ENCODE measurements at places on chromosomes 5 and 9. TPM values are rescaled to one million over a fixed set of nuclear protein-coding genes. Genes with fewer than 3 reads are reported as not detected.

Gene SLC36A1
- total RNA-seq = 14.1 TPM

Gene KLHL9
- total RNA-seq = 25.9 TPM

Gene BTNL8
- total RNA-seq = 0.16 TPM

- DNase-seq = no peak
Measured at GRCh38 chr9:18616976-18617375, 143.0 kb downstream of the ADAMTSL1 start.

GRCh38 chr9:112782218-112782617 is 31.7 kb downstream of the SNX30 start:
- no peak for DNase-seq

GRCh38 chr9:71515626-71516025 is 252.7 kb downstream of the CEMIP2 start:
- DNase-seq = no peak

GRCh38 chr5:54517512-54518145 is at the start of gene SNX18:
TSS of gene SNX18 (plus strand) at chr5:54517759. CDS start at chr5:54517953, 194 bp downstream.
- peak; percentile 87 for DNase-seq

DNA sequence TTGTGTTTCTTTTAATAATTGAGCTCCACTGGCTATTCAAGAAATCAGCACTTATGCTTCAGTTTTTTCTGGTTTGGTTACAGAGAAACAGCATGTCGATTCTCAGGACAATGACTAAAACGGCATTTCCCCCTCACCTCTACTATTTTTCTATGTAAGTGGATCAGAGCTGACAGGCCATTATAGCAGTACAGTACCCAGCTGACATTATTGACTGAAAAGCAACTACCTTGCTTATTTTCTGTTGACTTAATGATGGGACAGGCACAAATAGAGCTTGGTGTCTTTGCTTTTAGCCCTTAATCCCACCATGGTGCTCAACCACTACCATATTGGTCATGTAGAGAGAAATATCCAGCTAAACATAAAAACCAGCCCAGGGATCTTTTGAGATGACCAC is 35.4 kb upstream of the CCNG1 start:
- DNase-seq = no peak

DNA sequence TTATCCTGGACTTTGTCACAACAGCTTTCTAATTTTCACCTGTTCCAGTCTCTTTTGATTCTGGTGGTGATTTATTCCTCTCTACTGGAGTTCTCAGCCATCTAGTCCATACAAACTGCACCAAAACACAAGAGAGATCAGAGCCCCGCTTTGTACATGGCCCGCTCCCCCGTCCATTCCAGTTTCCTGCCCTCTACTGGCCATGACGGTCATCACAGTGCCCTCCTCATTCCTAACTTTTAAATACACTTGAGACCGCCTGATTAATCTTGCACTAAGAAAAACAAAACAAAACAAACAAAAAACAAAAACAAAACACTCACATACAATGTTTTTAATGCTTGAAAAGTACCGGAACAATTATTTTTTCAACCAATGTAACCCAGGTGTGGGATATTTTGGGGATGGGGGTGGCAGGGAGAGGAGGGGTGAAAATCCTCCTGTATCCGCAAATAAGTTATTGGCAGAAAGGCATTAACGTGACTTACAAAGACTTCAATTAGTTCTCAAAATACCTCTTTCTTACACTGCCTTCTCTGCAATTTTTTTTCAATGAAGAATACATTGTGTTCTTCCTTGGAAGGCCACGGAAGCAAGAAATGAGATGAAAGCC is 84.8 kb upstream of the PAM start:
- DNase-seq = no peak

- DNase-seq = no peak
Measured at GRCh38 chr5:128259607-128260021, 176.0 kb downstream of the SLC12A2 start.

DNA sequence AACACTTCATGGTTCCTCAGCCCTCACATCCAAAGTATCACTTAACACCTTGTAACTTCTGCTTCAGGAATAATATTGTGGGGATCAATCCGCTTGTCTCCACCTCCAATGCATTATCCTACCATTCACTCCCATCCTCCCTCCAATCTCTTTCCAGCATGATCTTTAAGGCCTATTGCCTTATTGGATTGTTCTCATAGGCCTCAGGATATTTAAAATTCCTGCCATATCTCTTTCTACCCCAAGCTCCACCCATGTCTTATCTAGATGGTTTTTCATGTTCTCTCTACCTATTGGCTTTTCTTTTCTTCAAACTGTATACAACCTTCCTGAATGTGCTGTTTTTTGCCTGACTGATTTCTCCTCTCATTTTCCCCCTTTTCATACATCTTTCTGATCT is 7.2 kb downstream of the KDM4C start:
- DNase-seq = no peak

DNA sequence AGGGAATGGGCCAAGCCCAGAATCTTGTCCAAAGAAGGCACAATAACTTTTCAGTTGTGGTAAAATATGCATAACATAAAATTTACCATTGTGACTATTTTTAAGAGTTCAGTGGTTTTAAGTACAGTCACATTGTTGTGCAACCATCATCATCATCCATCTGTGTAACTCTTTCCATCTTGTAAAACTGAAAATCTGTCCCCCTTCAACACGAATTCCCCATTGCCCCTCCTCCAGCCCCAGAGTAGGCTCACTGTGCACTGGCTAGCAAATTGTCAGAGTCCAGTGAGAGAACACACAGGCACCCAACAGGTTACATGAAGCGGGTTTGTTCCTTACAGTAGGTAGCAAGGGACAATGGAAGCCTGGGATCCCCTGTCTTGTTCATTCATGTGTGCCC is 13.7 kb downstream of the BARX1 start:
- DNase-seq = no peak

All from breast epithelium (tissue), 4 donors.